ENCODE measurements at places on chromosomes 6 and 20.

DNA sequence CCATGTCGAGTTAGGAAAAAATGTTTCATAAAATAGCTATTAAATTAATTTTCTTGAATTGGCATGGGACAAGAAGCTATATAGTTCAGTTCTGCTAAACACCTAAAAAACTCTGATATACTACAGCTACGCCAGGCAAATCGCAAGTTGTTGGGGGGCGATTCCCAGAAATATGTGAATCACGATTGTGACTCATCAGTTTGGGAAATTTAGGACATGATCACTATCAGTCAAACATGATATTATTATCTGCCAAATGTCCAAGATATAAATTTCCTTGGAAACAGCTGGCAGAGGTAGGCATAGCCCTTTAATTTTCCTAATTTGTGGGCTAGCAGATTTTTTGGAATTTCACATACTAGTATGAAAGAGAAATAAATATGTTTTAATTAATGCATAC, 123.6 kb downstream of the ATXN1 start:
- DNase-seq: no peak

DNA sequence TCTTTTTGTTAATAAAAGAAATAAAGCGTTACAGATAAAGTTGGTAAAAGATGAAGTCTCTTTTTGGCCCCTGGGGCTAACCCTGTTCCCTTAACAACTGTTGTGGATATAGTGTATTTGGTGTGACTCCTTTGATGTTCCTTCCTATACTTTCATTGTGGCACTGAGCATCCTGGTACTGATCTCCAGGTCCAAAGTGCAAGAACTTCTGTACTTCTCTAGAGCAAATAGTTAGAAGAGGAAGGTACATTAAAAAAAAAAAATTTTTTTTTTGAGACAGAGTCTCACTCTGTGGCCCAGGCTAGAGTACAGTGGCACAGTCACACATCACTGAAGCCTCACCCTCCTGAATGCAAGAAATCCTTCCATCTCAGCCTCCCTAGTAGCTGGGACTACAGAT, 6.2 kb downstream of the POFUT1 start:
- DNase-seq: no peak

DNA sequence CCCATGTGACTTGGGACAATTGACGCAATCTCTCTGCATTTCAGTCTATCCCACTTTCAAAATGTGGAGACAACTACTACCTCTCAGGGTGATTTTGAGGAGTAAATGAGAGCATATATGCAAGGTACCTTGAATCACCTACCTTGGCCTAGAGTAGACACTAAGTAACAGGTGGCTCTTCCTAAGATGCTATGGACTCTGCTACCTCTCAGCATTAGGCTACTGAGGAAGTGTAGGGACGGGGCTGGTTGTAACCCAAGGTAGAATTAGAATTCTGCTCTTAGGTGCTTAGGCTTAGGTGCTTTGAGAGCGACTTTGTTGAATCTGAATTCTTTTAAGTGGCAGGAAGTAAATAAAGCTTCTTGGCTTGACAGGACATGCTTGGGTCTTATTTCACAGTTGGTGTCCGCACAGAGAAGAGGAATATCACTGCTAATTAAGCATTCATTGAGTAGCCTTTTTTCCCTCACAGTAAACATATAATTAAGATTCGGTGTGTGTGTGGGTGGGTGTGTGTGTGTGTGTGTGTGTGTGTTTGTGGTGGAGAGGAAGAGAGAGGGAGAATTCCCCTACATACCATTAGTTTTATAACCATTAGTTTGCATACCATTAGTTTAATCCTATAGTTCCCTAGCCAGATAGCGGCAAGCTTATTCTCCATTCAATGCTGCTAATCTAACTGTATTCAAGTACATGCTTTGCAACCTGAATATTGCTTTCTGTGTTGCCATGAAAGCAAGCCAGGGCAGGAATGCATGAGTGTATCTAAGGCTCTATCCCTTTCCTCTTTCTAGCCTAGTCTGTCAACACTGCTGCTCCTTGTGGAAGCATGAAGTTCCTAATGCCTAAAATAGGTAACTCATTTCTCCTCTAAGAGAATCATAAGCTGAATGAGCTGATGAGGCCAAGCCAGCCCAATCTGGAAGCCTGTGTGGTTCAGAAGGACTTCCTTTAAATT, 112.5 kb downstream of the IPCEF1 start:
- no peak for DNase-seq

- no peak for DNase-seq
These were observed 150.2 kb downstream of the BCKDHB start for GRCh38 chr6:80256691-80257090.

GRCh38 chr6:7468382-7469081, 72.9 kb upstream of the DSP start:
- DNase-seq: no peak

DNA sequence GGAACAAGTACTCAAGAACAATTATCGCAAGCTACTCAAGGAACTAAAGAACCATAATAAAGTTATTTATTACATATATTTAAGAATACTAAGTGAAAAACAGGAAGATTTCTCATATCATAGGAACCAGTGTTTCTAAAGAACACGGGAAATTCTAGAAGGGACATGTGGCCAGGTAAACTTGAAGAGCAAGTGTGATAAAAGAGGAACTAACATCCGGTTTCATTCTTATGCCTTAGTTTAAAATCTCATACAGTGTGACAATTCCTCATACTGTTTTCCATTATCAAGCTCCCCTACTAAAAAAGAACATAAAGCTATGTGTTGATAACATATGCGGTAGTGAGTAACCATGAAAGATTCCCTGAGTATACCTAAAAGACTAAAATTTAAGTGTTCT, 163.5 kb upstream of the SHLD1 start:
- DNase-seq: no peak

DNA sequence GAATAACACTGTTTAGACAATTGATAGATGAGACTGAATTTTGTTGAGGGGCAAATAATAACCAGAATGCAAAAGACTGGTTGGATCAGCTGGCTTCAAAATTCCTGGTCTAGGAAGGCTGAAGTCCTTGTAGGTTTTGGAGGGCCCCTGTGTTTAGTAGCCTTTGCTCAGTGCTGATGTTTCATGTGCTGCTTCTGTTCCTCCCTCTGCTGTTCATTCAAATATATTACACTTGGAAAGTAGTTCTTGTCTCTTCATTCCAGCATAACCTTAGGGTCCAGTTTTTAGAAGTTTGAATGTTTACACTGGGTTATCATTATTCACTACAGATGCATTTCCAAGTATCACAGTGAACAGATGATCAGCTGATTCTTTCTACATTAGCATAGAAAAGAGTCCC, 72.5 kb downstream of the FLRT3 start:
- DNase-seq: no peak

GRCh38 chr6:137724495-137725211, 142.4 kb upstream of the TNFAIP3 start:
- DNase-seq: no peak

DNA sequence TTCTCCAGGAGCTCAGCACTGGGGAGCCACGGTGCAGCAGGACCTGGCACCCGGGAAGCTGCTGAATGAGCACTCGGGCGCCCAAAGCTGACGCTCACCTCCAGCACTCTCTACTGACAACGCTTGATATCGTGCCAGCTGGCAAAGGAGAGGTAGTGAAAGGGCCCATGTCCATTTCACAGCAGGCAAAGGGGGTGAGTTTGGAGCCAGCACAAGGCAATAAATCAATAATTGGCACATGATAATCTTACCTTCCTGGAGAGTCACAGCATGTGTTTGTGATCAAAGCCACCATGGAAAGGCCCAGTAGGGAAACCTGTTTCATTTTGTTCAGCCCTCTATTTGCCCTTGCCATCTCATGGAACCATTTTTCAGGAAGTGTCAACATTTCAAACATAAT, 23.3 kb upstream of the SMIM26 start:
- DNase-seq: no peak
